ENCODE measurements at places on chromosomes 6 and 20. TPM values are rescaled to one million over a fixed set of nuclear protein-coding genes. Genes with fewer than 3 reads are reported as not detected.

- DNase-seq, result no peak
Measured at GRCh38 chr20:59305908-59306655, 5.7 kb downstream of the EDN3 start.

DNA sequence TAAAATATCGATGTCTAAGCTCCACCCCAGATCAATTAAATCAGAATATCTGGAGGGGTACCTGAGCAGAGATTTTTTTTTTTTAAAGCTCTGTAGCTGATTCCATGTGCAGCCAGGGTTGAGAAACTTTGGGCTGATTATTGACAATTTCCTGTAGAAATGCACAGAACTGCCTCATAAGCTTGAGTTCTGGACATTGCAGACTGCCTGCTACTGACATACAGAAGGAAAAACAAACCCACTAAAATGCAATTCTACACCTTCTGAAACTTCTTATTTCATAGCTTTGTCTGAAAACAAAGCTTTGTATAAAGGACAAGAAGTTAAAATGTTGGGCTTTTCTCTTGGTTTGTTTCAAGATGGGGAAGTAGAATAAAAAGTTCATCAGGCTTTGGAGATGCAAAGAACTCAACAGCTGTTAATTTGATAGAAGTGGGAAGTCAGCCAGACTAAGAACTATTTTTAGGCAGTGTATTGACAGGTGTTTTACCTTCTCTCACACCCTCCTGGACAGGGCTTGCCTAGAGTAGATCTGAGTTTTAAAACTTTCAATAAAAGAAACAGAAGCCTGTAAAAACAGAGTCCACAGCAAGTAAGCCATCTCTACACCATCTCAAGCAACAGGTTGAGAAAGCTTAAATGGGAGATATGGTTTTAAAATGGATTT, 147.7 kb downstream of the KCNQ5 start:
- DNase-seq, result no peak

Gene DEFB132
- polyA plus RNA-seq, result not detected

Gene BNIP5
- polyA plus RNA-seq, result 0.02 TPM
